ENCODE measurements at places on chromosomes 3 and 15.
A peak's percentile ranks its signal among the peaks of the same experiment; 100 is the strongest.

DNA sequence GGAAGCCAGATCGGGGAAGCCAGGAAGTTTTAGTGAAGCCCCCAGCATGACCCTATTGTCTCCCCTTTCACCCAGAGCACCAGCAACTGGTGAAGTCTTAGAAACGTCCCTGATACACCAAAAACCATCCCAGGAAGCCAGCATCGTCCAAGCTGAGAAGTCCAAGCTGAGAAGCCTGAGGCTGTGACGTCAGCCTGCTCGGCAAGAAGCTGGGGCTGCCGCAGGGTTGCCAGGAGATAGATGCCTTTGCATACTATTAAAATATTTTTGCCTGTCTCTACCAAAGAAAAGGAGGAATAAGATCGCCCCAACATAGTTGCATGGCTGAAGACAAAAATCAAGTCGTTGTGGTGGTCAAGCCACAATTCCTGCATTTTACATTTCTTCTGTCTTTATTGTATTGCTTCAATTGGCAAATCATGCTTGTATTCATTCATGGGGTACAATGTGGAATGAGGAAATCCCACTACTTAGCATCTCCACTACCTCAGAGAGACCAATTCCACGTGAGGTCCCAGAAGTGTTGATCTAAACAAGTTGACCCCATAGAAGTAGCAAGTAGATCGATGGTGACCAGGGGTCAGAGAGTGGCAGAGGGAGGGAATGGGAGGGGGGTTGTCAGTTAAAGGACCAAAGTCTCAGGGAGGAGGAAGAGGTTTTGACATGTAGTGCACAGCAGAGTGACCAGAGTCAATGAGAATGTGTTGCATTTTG lies 19.6 kb upstream of the EMC3 start:
- DNase-seq, result no peak

- no peak for DNase-seq
Observed at GRCh38 chr15:57784081-57784511, 77.6 kb downstream of the POLR2M start.

- no peak for DNase-seq
Observed at GRCh38 chr3:3739330-3740060, 59.7 kb upstream of the LRRN1 start.

- DNase-seq, result no peak
Observed at GRCh38 chr15:68426116-68426515, 5.8 kb downstream of the ITGA11 start.

GRCh38 chr3:135930255-135930654 lies 35.3 kb upstream of the PPP2R3A start:
- no peak for DNase-seq

GRCh38 chr15:40249477-40250303 lies 10.8 kb downstream of the PAK6 start:
- no peak for DNase-seq

- peak; percentile 51 for DNase-seq
Observed at GRCh38 chr3:113747283-113748046, 630 bp downstream of the ATP6V1A start.

- DNase-seq, result no peak
Observed at GRCh38 chr3:185701611-185702261, 115.6 kb downstream of the SENP2 start.

DNA sequence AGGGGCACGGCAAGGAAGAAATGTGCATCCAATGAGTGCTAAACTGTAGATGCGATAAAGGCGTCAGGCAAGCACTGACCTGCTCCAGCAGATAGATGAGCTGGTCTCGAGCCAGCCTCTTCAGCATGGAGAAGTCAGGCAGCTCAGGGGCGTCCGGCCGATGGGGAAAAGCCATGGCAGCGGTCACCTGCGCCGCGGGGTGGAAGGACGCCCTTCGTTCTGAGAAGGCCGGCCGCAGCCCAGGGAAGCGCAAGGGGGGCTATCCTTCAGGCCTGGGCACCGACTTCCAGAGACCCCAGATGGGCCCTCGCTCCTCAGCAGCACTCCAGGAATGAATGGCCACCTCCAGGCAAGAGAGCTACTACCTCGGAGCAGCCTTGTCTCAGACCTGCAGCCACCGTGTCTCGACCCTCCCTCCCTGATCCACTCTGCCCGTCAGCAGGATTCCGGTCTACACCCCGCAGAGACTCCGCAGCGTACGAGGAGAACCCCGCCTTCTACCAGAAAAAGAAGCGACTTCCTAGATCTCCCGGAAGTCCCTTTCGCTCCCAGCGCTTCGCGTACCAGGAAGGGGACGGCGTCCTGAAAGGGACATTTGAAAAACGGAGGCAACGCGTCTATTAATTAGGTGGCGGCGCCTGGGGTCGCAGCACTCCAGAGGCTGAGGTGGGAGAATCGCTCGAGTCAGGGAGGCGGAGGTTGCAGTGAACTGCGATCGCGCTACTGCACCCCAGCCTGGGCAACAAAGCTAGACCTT lies at the start of gene VPS33B:
TSS of gene VPS33B (minus strand) at position 520 of the 757 bp plus-strand sequence. CDS start at position 175, 345 bp downstream.
- DNase-seq, result peak; percentile 81

DNA sequence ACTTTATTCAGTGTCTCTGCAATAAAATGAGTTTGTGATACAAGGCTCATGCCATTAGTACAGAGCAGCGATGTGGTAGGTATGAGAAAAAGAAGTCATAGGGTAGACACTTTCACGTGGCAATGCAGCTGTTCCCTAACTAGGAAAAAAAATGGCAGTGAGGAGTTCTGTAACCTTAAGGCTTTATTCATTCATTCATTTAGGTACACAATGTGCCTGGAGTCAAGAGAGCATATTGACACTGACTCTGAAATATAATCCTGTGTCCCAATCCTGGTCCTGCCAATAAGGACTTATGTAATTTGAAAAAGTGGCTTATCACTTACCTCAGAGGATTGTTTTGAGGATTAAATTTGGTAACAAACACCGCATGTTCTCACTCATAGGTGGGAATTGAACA lies 173.0 kb upstream of the AZI2 start:
- no peak for DNase-seq

- no peak for DNase-seq
Observed at GRCh38 chr15:67547836-67548235, 5.3 kb downstream of the MAP2K5 start.

DNA sequence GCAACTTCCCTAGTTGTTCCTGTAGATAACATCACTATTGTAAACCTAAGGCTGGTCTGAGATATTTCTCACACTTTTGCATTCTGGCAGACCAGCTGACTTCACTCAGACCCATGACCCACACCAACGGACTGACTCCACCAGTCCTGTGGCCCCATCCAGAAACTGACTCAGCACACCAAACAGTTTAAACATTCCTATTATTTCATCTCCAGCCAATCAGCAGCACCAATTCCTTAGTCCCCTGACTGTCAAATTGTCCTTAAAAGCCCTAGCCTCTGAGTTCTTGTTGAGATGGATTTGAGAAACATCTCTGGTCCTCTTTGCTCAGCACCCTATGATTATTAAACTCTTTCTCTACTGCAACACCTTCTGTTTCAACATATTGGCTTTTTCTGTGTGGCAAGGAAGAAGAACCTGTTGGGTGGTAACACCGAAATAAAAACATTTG lies 12.2 kb upstream of the IDH2 start:
- DNase-seq, result no peak

DNA sequence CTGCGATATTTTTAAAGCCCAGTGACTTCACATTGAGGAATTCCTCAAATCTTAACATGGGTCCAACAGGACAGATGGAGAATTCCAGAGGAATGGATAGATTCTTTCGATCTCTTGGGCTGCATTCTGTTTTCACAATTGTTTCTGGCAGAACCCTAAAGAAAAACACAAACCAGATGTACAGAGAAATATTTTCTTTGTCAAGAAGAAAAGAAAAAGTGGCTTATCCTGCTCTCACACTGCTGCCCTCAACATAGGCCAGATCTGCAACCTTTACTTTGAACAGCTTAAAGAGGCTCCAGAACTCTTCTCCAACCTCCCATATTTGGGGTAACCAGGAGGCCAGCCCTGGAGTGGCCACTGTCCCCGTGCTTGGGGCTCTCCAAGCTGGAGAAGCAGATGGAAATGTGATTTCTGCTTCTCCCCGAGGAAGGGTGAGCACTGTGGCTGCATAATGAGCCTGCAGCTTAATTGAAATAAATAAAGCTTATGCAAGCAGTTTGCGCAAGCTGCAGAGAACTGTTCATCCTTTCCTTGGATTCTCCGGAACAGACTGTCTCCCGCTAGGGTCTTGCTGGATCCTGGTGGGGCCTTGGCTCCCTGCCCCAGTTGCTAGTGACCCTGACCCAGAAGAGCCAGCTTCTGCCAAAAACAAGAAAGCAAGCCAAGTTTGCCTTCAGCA lies 453.2 kb upstream of the PROK2 start:
- no peak for DNase-seq

DNA sequence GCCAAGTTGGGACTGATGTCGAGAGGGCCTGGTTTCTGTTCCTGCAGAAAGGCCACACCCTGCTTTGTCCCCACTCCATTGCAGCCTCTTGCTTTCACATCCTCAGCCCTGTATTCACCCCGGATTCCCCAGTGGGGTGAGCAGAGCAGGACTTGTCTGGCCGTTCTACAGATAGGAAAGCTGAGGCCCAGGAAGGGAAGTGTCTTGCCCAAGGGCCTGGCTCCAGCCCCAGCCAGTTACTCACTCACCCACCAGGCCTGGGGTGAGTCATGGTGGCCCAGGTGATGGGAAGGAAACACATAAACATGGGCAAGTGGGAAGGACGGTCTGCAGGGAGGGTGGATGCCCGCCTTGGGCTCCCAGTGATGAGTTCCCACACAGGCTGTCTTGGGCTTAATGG lies 6.1 kb upstream of the DUSP7 start:
- DNase-seq, result no peak

DNA sequence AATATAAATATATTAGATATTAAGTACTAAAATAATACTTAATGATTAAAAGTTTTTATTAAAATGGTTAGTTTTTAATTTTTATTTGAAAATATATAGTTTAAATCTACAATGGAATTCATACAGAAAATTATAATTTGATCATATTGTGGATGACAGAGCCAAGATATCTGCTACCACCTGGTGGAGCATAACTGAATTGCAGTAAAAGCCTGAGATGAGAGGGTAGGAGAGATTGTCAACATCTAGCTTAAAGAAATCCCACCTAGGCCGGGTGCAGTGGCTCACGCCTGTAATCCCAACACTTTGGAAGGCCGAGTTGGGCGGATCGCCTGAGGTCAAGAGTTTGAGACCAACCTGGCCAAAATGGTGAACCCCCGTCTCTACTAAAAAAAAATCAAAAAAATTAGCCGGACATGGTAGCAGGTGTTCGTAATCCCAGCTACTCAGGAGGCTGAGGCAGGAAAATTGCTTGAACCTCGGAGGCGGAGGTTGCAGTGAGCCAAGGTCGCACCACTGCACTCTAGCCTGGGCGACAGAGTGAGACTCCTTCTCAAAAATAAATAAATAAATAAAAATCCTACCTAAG lies 25.1 kb upstream of the CSTA start:
- no peak for DNase-seq

DNA sequence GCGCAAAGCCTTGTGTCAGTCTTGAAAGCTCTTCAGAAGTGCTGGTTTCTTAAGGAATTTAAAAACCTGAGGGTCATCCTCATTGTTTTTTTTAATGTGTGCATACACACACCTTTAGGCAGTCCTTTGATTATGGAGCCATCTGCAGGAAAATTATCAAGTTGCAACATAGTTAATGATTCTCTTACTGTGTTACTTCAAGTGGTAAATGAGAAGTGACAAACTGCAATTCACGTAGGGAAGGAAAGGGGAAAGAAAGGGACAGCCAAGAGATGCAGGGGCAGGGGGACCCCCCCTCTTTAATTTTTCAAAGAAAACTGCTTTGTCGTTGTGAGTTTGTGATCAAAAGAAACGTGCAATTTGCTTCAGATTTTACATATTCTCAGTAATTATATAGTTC lies 162.4 kb upstream of the CGNL1 start:
- DNase-seq, result no peak

DNA sequence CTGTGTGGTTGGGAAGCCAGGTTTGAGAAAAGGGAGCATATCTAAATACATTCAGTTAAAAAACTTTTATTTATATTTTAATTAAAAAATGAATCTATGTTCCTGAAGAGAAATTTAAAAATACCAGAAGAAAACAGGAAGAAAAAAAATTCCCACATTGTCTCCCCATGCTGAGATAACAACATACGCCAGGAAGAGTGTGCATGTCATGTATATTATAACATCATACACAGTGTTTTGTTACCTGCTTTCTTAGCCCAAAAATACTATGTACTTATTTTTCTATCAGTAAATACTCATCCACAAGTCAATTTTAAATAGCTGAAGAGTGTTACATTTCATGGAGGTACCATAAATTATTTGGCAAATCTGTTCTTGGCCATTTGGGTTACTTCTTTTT lies 18.5 kb downstream of the USP13 start:
- DNase-seq, result no peak

DNA sequence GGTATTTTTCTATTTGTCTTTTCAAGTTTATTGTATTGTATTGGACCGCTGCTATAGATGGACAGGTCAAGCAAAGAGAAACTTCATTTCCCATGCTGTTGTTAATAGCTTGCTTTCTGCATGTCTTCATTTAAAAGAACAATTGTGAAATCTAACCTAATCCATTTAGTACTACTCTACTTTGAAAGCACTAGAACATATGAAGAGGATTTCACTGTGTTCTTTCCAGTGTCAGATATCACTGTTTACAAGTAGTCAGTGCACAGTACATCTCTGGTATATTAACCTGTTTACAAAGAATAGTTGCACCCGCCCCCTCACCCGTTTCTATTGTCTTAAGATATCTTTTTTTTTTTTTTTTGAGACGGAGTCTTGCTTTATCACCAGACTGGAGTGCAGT lies 21.8 kb upstream of the EDEM1 start:
- DNase-seq, result no peak

GRCh38 chr3:54836871-54837270 lies 91.0 kb downstream of the LRTM1 start:
- DNase-seq, result peak; percentile 55

- DNase-seq, result no peak
Observed at GRCh38 chr3:4531478-4532025, 38.4 kb downstream of the ITPR1 start.

DNA sequence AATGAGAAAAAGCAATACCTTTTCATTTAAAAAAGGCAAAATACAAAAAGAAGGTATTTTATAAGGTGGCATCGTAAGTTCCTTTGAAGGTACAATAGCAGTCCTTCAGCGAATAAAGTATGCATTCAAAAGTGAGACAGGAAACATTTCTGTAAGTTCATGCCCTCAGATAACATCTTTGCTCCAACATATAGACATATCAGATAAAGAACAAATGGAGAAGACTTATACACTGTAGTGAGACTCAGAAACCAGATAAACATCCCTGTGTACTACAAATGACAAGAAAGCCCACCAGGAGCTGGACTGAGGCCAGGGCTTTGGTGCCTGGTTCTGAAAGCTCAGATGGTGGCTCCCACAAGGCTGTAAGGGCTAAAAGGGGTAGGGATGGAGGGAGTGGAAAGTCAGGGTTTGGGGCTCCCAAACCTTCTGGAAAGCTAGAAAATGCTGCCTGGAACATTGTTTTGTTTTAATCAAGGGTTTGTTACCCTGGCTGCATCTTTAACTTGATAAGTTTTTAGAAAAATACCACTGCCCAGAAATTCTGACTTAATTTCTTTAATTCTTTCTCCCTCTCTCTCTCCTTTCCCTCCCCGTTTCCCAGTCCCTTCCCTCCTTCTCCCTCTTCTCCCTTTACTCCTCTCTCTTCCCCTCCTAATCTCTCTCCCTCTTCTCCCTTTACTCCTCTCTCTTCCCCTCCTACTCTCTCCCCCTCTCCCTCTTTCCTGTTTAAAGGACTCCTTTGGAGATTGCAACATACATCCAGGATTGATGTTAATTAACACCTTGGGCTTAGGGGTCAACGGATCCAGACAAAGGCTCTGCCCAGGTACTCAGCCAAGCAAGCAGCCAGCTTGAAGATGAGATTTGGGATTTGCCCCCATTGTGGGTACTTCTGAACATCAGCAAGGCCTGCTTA lies 126.1 kb downstream of the AQP9 start:
- no peak for DNase-seq

GRCh38 chr3:116150655-116151167 lies 294.6 kb downstream of the LSAMP start:
- DNase-seq, result no peak

All from hypothalamus (tissue), 51 donors.